ENCODE measurements at places on chromosomes 7 and 10.

DNA sequence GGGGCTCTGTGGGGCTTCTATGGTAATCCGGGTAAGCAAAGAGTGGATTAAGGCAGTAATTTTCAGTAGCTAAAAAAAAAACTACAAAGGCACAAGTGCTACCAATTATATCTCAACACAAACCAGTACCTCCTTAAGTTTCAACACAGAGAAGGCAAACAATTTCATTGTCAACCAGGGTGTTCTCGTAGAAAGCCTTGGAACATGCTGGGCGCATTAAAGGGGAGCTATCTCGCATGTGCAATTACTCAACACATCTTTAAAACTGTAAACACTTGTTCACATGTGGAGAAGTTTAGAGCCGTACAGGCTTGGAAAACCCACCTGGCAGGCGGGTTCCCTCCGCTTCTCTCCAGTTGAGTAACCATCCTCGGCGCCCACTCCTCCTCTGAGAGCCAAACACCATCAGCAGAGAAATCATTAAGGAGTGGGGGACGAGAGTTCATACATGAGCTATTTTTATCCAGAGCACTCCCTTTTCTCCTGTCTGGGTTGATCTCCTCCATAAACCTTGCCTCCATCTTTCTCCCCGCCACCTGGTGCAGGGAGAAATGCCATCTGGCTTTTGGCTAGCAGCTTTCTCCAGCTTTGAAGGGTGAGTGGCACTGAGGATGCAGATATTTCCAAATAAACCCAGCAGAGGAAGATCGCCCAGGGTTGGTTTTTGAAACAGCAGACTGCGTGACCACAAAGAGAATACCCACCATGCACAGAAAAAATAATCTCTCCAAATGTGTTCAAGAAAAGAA is 287.1 kb downstream of the WDR11 start:
- DNase-seq, result no peak

GRCh38 chr10:46094197-46094500 is 48.1 kb upstream of the MSMB start:
- no peak for DNase-seq

DNA sequence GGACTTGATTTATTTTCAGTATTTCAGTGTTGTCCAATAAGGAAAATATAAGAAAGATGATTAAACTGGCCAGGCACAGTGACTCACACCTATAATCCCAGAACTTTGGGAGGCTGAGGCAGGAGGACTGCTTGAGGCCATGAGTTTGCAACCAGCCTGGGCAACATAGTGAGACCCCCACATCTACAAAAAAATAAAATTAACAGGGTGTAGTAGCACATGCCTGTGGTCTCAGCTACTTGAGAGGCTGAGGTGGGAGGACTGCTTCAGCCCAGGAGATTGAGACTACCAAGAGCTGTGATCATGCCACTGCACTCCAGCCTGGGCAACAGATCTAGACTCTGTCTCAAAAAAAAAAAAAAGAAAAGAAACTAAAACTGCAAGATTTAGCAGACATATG is 138.0 kb downstream of the PARD3 start:
- DNase-seq, result no peak

GRCh38 chr10:23158370-23158769 is 33.7 kb upstream of the PTF1A start:
- peak; percentile 59 for DNase-seq

DNA sequence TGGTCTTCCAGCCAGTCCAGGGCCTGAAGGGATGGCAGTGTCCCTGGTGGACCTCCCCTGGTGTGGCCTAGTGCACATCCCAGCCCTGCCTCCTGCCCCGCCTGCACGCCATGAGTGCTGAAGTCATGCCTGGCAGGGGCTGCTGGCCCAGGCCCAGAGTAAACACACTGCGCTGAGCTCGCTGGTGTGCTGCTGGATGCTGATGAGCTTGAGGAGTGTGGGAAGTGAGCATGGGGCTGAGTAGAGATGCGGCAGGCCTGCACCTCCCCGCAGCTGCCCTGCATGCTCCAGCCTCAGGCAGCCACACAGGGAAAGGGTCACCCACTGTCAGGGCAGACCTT is 43.2 kb downstream of the HTRA1 start:
- no peak for DNase-seq

GRCh38 chr7:100966542-100967291 is 2.6 kb upstream of the MUC12 start:
- DNase-seq, result no peak

DNA sequence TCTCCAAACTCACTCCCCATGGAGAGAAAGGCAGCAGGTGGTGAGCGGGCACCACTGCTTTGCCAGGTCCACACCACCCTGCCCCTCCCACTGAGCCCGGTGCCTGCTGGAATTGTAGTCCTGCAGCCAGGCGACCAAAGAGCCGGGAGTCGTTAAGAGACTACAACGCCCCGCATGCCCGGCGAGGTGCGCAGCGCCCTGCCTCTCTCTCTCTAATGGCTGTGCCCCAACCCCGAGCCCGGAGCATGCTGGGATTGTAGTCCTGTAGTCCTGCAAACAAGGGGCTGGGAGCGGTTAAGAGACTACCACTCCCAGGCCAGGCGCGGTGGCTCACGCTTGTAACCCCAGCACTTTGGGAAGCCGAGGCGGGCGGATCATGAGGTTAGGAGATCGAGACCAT is 8.1 kb upstream of the ZNF727 start:
- DNase-seq, result no peak

DNA sequence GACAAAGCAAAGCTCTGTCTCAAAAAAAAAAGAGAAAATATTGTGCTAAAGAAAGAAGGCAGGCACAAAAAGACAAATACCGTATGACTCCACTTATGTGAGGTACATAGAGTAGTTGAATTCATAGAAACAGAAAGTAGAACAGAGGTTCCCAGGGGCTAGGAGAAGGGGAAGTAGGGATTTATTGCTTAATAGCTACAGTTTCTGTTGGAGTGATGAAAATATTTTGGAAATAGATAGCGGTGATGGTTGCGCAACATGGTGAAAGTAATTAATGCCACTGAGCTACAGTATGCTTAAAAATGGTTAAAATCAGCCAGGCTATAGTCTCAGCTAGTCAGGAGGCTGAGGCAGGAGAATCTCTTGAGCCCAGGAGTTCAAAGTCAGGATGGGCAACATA is 18.5 kb upstream of the NPFFR1 start:
- DNase-seq, result no peak

- DNase-seq, result no peak
Measured at GRCh38 chr10:132413226-132414205, 16.5 kb downstream of the PWWP2B start.

DNA sequence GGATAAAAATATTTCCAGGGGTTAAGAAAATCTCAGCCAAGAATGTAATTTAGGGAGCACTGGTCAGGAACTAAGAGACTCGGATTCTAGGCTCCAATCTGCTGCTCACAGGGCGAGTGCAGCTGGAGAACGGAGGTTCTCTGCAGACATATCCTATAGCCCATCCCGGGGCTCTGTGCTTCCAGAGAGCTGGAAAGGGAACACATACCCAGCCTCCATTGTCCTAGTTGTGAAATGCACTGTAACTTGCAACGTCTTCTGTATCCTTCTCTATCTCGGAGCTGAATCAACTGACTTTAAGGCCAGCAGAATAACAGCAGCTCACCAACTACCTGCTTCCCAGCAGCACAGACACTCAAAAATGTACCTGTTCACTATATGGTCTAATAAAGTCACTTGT is 351.1 kb upstream of the MYO3A start:
- DNase-seq, result no peak

GRCh38 chr7:140810830-140811556 is 113.7 kb downstream of the BRAF start:
- DNase-seq, result peak; percentile 64

- no peak for DNase-seq
Measured at GRCh38 chr10:35211390-35211789, 84.7 kb downstream of the CREM start.

DNA sequence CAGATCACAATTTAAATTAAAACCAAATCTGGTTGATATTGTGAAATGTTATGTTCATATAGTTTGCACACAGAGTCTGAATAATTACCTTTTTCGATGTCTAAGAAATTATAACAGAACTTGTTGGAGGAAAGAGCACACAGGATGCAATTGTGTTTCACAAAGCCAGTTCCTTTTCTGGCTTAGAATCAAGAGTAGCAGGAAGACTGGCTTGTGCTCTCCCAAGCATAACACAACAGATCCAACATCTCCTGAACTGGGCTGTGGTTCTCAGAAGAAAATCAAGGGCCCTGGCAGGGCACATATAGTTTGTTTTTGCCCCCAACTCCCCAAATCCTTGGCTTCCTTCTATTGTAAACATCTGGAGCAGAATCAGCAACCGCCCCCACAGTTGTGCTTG is 62.7 kb downstream of the LRRC4 start:
- DNase-seq, result no peak

- no peak for DNase-seq
Measured at GRCh38 chr10:27959093-27959715, 39.7 kb downstream of the ODAD2 start.

- DNase-seq, result no peak
Measured at GRCh38 chr7:31003721-31004120, 40.0 kb downstream of the GHRHR start.

DNA sequence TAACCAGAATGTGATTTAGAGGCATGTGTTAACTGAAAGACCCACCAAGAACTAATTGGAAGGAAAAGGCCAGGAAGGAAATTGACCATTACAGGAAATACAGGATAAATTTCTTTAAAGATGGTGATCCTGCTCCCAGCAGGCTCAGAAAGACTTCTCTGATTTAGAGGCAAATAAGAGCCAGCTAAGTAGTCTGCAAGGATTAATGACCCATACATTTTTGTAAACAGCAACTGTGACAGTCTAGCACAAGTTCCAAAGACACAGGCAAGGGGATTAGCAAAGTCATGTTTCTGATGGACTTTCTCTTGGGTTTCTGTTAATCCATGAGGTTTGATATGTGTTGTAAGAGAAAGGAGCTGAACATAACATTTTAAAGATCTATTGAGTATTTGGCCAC is 425.0 kb downstream of the HTR7 start:
- no peak for DNase-seq

DNA sequence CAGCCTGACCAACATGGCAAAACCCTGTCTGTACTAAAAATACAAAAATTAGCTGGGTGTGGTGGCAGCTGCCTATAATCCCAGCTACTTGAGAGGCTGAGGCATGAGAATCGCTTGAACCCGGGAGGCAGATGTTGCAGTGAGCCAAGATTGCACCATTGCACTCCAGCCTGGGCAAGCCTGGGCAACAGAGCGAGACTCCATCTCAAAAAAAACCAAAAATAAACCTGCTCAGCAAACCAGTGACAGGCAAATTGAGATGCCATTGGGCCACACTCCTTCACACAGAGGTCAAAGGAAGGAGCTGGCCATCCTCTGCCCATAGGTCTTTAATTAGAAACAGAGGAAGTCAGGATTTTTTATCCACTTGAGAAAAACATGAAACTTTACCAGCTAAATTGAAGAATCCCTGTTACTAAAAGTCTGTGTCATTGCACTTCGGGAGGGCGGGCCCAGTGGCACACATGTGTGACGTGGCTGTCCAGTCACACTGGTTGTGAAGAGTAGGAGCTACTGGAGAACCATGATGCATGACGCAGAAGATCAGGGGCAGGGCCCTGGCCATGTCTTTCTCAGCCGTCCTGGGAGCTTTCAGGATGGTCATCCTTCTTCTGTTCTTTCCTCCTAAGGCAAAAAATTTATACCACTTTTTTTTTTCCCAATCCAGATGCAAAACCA is 118.3 kb upstream of the ZNF438 start:
- DNase-seq, result peak; percentile 18

- no peak for DNase-seq
Measured at GRCh38 chr10:101859530-101859929, 15.9 kb upstream of the KCNIP2 start.

- DNase-seq, result no peak
Measured at GRCh38 chr10:71132321-71132810, 80.0 kb upstream of the UNC5B start.

DNA sequence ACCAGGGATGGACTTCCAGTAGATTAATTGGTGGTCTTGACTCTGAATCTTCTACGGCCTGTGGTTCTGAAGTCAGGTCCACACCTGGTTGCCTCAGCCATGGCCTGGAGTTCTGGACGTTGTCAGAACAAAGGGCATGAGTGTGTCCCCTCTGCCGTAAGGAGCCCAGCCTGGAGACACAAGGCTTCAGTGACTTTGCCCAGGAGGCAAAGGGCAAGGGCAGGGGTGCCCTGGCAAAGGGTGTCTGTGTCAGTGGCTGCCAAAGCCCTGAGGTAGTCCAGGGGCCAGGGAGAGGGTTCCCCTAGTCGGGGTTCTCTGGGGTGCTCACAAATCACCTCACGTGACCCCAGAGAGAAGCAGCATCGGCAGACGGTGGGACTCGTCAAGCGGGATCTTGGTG is 273.2 kb upstream of the ZNF32 start:
- DNase-seq, result no peak

DNA sequence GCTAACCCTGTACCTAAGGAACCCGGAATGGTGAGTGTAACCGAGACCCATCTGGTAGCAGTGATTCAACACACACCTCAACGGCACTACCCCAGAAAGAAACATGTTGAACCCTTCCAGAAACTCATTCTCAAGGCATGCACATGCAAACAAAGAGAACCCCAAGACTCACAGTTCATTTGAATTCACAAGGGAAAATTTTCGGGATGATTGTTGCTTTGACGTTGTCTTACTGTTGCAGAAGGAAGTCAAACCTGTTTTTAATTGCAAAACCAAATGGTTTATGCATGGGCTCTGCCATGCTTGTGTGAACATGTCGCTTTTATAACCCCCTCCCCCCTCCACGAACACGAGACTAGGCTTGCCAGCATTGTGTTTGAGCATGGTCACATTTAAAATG is 539.7 kb downstream of the GATA3 start:
- no peak for DNase-seq

DNA sequence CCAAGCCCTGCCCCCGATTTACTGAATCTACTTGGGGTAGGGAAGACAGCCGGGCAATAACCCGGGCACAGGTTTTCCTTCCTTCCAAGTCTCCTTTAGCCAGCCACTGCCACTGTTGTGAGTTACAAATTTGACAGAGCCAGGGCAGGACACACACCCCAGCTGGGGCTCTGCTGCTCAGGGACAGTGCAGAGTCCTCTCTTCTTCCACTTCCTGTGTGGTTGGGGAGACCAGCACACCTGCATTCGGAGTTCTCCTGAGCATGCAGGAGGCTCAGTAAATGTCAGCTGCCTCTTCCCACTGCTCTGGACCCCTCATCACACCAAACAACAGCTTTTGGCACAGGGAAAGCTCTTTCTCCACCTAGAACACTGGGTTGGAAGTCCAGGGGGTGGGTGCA is 21.3 kb downstream of the CHST15 start:
- DNase-seq, result peak; percentile 87

- peak; percentile 72 for DNase-seq
Measured at GRCh38 chr7:22782616-22783232, 39.9 kb downstream of the TOMM7 start.

GRCh38 chr10:43857206-43857930 is 208.7 kb upstream of the ZNF32 start:
- peak; percentile 33 for DNase-seq

GRCh38 chr10:111077479-111077784 is 603 bp downstream of the ADRA2A start:
- DNase-seq, result no peak
